ENCODE measurements at places on chromosomes 7 and 10.

- no peak for DNase-seq
Observed at GRCh38 chr7:33998476-33998875, 93.1 kb downstream of the BMPER start.

- no peak for DNase-seq
Observed at GRCh38 chr7:156017916-156018700, 205.8 kb upstream of the SHH start.

DNA sequence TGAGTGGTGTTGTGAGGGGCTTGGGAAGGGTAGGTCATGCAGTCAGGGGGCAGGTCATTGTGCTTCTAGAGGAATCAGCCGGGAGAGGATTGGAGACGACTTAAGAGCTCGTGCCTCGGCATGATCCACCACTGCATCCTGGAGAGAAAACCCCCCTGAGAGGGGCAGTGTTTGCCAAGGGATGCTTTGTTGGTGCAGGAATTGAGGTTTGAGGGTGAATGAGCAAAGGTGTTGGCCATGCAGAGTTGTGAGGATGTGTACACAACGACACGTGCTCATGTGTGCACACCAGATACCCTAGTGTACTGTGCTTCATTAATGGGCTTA is 85.6 kb upstream of the ANLN start:
- no peak for DNase-seq

- DNase-seq, result no peak
Observed at GRCh38 chr7:124032369-124033094, at the start of gene TMEM229A. TSS of gene TMEM229A (minus strand) at chr7:124033067. CDS start at chr7:124033003, 64 bp downstream.

Measured in CD4-positive, alpha-beta memory T cell (primary cell).